ELR (cell line): ENCODE measurements at places on chromosomes 6 and 20.
A peak's percentile ranks its signal among the peaks of the same experiment; 100 is the strongest.

- DNase-seq = no peak
Measured at GRCh38 chr20:23244916-23245552, 105.6 kb upstream of the NXT1 start.

- DNase-seq = peak; percentile 97
Measured at GRCh38 chr20:36465109-36466080, 75.9 kb upstream of the MYL9 start.

DNA sequence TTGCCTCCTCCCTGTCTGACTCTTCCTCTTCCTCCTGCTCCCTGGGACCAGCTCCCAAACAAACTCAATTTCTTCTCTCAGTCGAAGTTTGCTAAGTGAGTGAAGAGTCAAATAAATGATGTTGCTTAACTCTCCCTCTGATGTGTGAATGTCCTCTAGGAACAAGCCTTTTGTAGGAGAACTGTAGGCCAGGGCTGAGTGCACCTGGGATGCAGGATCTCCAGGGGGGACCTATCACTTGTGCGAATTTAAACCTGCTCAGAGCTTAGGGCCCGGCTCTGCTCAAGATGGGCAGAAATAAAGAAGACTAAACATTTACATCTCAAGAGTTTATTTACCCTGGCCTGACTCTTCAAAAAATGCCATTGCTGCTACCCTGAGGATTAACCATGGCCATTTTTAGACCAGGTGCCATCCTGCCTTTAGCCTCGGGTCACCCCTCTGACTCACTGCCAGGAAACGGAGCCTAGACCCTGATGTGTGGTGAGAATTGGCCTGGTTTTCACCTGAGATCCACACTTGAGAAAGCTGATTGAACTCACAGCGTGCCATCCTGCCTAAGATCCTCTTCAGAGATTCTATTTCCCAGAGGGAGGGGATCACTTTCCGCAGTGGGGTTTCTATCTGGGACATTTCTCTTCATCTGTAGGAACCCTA, 63.6 kb upstream of the CD93 start:
- DNase-seq = no peak

- DNase-seq = no peak
Measured at GRCh38 chr6:141726248-141726647, 406.5 kb upstream of the GJE1 start.

DNA sequence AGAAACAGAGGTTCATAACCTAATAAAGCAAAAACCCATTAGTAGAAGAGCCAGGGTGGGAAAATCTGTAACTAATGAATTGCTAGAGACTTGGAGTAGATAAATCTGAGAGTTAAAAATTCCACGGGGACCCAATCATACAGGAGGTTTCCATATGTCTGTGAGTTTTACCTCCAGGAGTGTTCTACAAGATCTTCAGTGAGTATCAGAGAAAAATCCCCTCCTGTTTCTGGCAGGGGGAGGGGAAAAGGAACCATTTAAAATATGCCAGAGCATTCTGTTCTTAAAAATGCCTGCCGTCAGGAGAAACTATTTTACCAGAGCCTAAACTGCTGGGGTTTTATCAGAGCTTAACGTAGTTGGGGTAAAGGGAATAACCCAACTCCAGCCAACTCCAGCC, 54.0 kb upstream of the PLN start:
- DNase-seq = no peak

- peak; percentile 77 for DNase-seq
Measured at GRCh38 chr6:20403766-20404640, 2.3 kb downstream of the E2F3 start.

DNA sequence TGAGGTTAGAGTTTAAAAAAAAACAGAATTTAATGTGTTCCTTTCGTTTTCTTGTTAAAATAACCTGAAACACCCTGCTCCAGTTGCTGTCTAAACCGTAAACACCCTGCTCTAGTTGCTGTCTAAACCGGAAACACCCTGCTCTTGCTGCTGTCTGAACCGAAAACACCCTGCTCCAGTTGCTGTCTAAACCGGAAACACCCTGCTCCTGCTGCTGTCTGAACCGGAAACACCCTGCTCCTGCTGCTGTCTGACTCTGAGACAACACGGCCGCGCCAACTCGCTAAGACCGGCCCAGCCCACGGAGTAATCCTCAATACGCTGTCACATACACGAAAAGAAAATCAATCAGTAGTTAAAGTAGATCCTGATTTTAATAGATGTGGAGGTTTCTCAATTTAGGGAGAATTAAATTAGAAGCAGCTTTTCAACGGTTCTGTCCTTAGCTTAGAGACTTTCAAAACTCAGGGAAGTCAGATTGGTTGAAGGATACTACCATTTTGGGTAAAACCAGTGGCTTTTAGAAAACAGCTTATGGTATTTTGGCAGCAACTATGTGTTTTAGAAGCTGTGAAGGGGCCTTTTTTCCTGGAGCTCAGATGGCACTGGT, 98.3 kb downstream of the RAMACL start:
- no peak for DNase-seq

GRCh38 chr20:45104786-45105185, 3.9 kb upstream of the KCNS1 start:
- peak; percentile 88 for DNase-seq

DNA sequence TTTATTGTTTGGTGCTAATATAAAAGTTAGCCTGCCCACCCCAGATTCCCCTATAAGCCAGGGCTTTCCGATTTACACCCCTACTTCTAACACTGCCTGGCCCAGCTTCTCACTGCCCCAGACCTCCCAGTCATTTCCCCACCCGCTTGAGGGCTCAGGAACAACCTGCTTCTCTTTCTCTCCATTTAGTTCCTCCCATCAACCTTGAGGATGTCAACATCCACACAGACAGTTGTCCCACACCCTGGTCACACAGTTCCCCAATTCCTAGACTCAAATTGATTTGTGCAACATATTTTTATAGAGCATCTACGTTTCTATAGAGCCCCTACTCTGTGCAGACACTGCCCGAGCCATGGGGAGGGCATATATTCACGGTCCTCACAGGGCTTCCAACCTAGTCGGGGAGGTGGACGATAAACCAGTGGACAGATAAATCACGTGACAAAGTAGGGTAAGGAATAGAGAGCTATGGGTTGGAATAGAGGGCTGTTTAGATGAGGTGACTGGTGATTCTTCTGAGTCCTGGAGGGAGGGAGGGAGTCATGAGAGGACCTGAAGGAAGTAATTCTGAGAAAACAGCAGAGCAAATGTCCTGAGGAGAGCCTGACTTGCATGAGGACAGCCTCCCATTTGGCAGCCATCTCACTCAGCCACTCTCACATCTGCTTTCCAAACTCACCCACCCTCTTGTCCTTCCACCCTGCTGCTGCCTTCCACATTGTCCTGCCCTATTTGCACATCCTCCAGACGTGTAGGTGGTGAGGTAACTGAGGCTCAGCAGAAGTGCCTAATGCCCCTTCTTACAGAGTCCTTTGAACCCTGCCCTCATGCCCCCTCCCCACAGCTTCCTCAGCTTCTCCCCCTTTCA, 6.3 kb downstream of the GABRR2 start:
- no peak for DNase-seq

GRCh38 chr20:51624157-51624731, 81.7 kb upstream of the NFATC2 start:
- DNase-seq = peak; percentile 85

GRCh38 chr6:24614043-24614420, 32.0 kb downstream of the KIAA0319 start:
- no peak for DNase-seq

GRCh38 chr20:55386686-55387085, 618.6 kb downstream of the CBLN4 start:
- DNase-seq = no peak

DNA sequence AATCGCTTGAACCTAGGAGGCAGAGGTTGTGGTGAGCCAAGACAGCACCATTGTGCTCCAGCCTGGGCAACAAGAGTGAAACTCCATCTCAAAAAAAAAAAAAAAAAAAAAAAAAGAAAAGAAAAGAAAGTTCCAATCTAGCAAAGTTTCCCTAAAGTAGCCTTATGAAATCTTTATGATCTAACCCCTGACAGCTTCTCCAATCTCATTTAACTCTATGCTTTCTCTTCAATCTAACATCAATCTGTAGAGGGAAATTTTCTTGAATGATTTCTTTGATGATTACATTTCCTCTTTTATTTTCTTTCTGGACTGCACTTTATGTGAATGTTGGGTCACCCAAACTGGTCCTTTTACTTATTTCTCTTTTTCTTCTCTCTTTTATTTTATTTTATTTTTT, 2.2 kb upstream of the SLC18B1 start:
- DNase-seq = no peak

DNA sequence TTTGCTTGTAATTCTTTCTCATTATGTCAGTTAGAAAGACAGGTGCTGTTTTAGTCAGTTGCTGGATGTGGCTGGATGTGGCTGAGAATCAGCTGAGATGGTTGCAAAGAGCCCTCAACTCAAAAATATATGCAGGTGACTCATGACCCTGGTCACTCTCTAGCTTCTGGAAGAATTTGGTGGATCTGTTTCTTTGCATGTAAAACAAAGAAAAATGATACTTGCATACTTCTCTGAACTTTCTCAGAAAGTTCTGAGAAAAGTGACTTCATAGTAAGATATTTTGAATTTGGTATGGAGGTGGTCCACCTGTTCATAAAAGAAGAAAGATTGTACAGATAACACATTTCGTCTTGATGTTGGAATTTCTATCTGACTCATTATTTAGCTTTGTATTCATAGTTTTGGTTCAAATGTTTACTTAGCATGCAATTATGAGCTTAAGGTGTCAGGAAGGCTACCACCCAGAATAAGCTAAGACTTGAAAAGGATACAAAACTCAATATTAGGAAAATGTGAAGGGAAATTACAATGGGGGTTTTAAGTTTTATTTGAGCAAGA, 163.2 kb upstream of the OLIG3 start:
- DNase-seq = no peak

GRCh38 chr6:93581371-93581770, 162.0 kb upstream of the EPHA7 start:
- DNase-seq = no peak

DNA sequence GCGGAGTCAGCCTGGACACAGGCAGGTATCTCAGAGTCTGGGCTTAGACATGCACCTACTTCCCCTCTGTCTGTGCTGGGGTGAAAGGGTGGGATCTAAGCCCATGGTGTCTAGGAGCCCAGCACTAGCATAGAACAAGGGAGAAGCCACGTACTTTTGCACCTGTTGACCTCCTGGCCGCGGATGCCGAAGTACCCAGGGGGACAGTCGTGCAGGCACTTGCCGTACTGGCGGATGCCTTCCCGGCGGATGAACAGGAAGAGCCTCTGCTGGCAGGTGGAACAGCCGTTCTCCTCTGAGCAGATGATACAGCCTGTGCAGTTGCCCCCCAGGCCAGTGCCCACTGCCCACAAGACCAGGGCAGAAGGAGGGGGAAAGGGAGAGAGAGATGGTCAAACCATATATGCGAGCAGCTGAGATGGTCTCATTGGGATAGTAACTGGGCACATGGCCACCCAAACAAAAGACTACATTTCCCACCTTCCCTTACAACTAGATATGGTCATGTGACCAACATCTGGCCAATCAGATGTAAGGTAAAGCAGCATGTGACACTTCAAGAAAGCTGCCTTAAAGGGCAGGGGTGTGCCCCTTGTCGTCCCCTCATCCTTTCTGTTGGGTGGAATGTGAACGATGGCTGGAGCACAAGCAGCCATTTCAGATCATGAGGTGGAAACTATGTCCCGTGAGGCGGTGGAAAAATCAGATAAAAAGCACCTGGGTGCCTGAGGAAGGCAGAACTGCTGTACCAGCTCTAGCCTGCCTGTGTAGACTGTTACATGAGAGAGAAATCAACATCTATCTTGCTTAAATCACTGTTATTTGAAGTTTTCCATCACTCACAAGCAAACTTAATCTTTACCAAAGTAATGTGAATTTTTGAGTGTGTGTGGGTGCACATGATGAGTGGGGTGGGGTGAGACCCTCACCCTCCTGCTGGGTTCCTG, 34.0 kb downstream of the RSPO4 start:
- DNase-seq = peak; percentile 44

- DNase-seq = peak; percentile 4
Measured at GRCh38 chr6:75896526-75896925, 147.5 kb downstream of the MYO6 start.

GRCh38 chr6:44649365-44650025, 262.0 kb downstream of the CDC5L start:
- peak; percentile 23 for DNase-seq

GRCh38 chr6:100276311-100277057, 188.2 kb downstream of the SIM1 start:
- DNase-seq = no peak

- peak; percentile 44 for DNase-seq
Measured at GRCh38 chr6:579339-579738, 77.6 kb downstream of the HUS1B start.

GRCh38 chr6:85594197-85594930, 706 bp upstream of the SNX14 start:
- DNase-seq = peak; percentile 56

DNA sequence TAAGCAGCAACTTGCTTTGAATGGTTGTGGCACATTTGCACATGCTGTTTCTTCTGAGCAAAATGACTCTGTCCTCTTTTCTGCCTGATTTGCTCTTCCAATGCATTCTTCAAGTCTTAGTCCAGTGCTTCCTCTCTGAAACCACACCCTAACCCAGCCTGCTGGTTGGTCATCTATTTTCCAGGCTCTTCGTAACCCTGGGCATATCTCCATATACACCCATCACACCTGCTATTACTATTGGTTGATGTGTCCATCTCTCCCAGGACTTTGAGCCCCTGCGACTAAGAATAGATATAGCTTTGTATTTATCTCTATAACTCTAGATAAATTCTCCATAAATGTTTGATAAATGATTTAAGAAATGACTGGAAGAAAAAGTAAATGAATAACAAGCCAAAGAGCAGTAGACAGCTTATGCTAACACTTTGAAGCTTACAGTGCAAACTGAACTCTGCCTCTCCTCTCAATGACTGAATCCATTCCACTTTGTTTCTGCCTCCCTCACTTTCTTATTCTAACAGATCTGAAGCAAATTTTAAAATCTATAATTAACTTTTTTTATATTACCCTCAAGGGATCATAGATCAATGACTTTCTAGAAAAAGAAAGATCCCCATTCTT, 59.7 kb upstream of the NT5E start:
- peak; percentile 69 for DNase-seq

DNA sequence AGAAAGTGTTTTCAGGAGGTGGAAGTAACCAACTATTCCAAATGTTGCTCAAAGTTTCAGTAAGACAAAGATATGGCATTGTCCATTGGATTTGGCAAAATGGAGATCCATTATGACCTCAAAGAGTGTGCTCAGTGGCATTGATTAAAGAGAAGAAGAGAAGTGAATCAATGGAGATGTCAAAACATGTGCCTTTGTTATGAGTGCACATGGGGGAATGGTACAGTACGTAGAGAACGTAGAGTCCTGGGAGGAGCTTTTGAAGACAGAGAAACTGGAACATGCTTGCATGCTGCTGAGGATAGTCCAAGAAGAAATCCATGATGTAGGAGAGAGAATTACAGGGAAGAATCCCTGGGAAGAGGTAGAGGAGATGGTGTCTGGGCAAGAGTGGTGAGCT, 42.0 kb upstream of the PAX1 start:
- DNase-seq = no peak

DNA sequence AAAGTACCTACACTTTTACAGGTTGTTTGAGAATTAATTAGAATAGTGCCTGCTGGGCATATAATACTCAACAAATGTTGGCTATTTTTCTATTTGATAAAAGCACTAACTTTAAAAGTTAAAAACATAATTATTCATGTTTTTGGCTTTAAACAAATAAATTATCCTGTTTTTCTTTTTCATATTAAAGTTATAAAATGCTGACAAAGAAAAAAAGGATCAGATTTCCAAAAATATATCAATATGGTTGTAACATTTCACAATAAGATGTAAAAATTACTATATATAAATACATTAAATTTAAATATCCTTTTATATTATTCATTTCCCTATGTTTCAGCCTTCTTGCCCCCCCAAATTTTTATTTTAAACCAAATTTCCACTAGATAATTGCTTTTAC, 312.0 kb downstream of the RNGTT start:
- DNase-seq = no peak
